ENCODE measurements at places on chromosomes 11 and 22.

- DNase-seq: no peak
Observed at GRCh38 chr11:70608568-70609470, 210.5 kb downstream of the CTTN start.

- no peak for DNase-seq
Observed at GRCh38 chr11:127485541-127485940, 485.0 kb upstream of the KIRREL3 start.

- no peak for DNase-seq
Observed at GRCh38 chr11:82794490-82794889, 60.8 kb upstream of the FAM181B start.

GRCh38 chr11:68340784-68341556 lies 28.6 kb downstream of the LRP5 start:
- DNase-seq: no peak

Data from natural killer cell treated with Interleukin-12 subunit alpha and Interleukin-12 subunit beta and Interleukin-15 and Interleukin-18, amount 100 ng/mL, for 72 hours (primary cell).